Activated CD4-positive, alpha-beta T cell treated with anti-CD3 and anti-CD28 coated beads, Interleukin-2, amount 50 U/mL, for 4 hours (primary cell): ENCODE measurements at places on chromosomes 4 and X.

DNA sequence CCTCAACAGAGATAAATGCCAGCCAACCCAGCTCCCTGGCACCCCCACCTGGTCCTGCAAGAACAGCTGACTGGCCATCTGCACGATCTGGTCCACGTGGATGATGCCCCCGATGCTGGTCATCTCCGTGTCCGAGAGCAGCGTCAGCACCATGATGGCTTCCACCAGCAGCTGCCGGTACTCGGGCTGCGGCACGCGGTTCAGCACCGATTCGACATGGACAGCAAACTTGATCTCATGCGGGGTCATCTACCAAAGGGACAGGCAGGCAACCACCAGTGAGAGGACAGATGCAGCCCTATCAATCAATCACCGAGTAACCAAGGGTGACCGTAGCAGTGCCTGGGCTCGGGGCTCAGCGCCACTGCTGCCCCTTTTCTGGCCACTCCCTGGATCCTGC, 89.8 kb downstream of the PHKA2 start:
- no peak for DNase-seq

DNA sequence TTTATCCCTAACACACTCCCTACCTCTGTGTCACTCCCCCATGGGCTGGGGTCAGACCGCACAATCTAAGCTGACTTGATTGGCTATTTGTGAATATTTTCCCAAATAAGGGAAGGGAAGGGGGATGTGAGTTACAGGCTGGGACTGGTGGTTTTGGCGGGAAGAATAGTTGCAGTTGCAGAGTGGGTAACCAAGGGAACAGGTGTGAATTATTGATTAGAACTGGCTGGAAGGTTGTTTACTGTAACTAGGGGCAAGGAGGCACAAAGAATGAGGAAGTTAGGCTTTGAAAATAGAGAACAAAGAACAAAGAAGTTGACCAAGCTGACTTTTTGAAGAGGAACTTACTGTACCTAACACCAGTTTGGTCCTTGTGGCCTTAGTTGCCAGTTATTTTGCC, 88.0 kb upstream of the XAGE2 start:
- no peak for DNase-seq

DNA sequence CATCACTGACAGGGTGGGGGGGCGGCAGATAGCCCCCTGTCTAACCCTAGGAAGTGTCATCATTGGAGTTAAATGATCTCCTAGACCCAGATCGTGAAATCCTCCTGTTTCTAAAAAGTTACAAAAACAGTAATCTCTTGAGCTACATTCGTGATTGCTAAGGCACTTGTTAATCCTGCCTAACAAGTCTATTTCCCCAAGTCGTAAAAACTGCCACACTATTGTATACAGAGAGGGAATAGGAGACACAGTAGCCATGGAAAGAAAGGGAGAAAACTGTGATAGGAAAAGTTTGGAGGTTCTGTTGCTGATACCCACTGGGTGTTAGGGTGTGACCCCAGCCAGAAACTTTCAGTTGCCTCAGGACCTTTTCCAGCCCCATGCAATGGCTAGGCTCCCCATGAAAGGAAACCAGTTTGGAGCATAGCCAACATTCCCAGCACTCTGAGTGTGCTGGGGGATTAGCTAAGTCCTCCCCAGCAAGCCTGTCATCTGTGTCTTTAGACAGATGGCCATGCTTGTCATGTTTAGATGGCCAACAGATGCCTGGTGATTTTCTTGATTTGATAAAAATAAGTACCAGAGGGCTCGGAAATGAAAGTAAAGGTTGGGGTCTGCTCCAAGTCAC, 63.3 kb upstream of the ANXA10 start:
- no peak for DNase-seq

GRCh38 chr4:77155631-77156452, 1.2 kb upstream of the CCNG2 start:
- no peak for DNase-seq
